ENCODE measurements at places on chromosomes 1 and 21.

- no peak for DNase-seq
These were observed 138.6 kb upstream of the ERRFI1 start for GRCh38 chr1:8164670-8165069.

GRCh38 chr1:116191294-116191693 is 80.1 kb downstream of the MAB21L3 start:
- DNase-seq: no peak

- no peak for DNase-seq
These were observed 18.7 kb downstream of the C21orf58 start for GRCh38 chr21:46304955-46305354.

GRCh38 chr1:96683931-96684330 is 37.7 kb upstream of the PTBP2 start:
- no peak for DNase-seq
